Nephron progenitor cell (in vitro differentiated cells): ENCODE measurements at places on chromosomes 7 and 10.

GRCh38 chr7:100855515-100855914 is 3.0 kb downstream of the SLC12A9 start:
- no peak for DNase-seq

DNA sequence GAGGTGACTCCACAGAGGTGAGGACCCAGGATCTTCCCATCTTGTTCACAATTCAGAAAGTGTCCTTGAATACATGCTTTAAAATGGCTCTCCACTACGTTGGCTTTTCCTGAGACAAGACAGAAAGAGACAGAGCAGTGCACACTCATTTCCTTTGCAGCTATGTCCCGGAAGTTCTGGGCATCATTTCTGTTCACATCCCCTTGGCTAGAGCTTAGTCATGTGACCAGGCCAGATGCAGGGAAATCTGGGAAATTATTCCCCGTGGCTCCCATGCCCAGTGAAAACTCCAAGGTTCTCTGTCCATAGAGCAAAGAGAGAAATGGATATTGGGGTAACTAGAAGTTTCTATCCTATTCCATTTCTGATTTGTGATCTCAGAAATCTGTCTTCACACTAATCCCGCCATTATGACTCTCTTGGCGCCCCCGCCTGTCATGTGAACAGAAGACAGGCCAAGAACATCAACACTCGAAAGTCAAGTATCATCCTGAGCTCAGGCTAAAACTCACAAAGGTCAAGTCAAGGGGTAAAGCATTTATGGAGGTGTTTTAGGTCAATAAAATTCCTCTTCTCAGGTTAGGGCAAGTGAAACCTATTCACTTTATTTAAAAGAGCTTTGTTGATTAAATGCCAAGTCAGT is 251.4 kb upstream of the HABP2 start:
- no peak for DNase-seq

GRCh38 chr7:21326241-21326640 is 101.6 kb upstream of the SP4 start:
- no peak for DNase-seq

- no peak for DNase-seq
These were observed 33.5 kb upstream of the CCSER2 start for GRCh38 chr10:84294766-84295447.

DNA sequence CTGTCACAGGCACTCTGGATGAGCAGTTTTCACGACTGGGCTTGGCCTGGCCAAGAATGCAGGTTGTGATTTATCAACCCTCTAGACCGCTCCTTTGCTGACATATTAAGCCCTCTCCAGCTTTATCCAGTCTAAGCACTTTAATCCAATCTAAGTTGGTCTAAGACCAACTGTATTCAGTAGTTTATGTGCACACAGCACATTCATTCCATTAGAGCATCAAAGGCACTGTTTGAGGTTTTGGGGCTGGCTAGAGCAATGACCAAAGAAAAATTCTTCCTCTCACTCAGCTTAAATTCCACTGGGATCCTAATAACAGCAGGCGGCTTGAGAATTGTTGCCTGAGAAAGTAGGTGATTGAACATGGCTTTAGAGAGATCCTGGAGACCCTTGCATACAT is 176.0 kb upstream of the INSYN2A start:
- no peak for DNase-seq

DNA sequence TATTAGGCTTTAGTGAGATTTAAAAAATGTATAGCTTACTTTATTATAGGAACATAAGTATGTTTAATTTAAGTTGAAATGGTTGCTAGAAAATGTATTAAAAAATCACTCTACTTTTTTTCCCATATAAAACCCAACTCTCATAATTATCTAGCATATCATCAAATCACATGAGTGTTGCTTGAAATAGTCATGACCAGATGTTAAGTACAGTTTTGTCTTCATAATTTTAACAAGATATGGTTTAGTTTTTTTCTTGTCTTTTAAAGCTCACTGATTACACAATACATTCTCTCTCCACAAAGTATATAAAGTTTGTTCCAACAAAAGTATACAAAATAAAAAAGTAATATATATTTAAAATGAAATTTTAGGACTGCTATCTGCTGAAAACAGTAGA is 82.8 kb downstream of the HGF start:
- DNase-seq: no peak

DNA sequence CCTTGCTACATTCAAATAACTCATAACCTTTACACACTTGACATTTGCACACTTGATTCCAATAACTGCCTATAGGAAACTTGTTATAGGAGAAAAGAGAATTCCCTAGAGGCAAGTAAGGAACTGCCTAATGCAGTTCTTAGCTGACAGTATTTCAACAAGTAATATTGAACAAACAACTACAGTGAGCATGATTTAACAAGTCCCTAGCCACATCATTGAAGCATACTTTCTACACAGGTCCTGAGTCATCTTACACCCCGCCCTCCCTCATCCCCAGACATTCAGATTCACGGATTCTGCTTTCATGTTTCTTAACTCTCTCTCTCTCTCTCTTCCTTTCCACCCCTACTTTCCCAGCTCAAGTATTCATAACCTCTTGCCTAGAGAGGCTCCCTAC is 153.5 kb downstream of the LSM5 start:
- DNase-seq: no peak

GRCh38 chr10:16602104-16602775 is 80.6 kb upstream of the C1QL3 start:
- DNase-seq: no peak
